Ureter (tissue), 1 donor: ENCODE measurements at places on chromosomes 12 and 14. TPM values are rescaled to one million over a fixed set of nuclear protein-coding genes. Genes with fewer than 3 reads are reported as not detected.

DNA sequence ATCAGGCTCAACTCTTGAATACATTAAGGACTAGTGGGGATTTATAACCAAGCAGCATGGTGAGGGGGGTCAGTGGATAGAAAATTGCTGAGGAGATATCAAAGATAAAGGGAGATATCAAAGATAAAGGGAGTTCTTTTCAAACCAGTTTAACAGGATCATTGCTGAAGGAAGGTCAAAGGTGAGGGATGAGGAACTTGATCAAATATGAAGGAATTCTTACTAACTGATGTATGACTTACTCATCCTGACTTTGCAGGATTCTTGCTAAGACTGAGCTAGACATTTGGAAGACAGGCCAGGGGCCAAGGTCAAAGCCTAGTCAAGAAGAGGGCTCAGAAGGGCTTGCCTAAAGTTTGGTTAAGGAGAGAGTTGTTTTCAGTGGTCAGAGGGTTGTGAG lies 4.8 kb downstream of the ABHD4 start:
- DNase-seq: no peak

GRCh38 chr12:61546296-61546695 lies 713.9 kb upstream of the USP15 start:
- no peak for DNase-seq

- no peak for DNase-seq
Observed at GRCh38 chr14:58865514-58866281, 227.9 kb downstream of the DACT1 start.

DNA sequence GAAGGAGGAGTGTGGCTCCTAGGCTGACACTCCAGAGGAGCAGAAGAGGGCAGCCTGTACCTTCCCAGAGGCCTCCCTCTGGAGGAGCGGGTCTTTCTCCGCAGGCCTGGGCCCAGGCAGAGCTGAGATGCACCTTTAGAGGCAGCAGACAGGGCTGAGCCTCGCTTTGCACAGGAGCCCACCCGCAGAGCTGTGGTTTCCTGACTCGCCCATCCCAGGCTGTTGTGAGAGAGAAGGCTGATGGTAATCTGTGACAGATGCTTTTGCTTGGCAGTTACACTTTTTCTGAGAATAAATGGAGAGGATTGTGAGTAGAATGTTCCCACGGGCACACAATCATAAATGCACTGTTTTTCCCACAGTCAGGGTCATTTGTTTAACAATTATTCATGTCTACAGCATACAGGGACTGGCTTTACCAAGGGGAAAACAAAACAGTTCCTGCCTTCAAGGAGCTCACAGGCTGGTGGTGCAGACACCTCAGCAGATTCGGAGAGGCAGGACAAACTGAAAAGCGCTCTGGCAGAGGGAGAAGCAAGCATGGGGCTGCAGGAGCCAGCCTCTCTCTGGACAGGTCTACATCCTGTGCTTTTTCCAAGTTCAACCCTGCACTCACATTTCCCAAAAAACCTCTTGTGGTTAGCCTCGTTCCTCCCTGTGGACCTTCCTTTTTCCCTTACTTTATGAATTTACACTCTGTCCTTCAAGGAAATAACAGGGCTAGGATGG lies 13.9 kb downstream of the EVL start:
- no peak for DNase-seq

- DNase-seq: no peak
Observed at GRCh38 chr14:48454887-48455286, 779.5 kb upstream of the MDGA2 start.

- DNase-seq: no peak
Observed at GRCh38 chr12:69337311-69338090, 10.7 kb upstream of the LYZ start.

KLHL33 gene
- 0.26 TPM for total RNA-seq

TIMM9 gene
- 39.4 TPM for total RNA-seq

CLEC1A gene
- total RNA-seq: 5.4 TPM

NANOG gene
- total RNA-seq: 2.5 TPM
